Kidney glomerular epithelial cell (primary cell): ENCODE measurements at places on chromosomes 2 and 18.

DNA sequence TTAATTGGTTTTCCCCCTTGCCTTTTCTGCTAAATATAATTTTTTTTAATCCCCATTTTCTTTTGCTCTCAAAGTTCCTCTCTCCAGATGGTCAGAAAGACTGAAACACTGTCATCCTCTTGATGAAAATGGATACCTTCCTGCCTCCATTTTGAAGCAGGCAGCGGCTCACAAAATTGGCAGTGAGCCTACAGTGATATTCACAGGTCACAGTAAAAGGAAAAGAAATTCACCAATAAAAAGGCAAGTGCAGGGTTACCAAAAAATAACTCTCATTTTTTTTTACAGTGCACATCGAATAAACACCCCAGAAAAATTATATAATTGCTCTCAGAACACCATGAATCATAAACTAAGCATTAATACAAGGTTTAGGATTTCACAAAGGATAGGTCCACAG, 307.5 kb downstream of the TCF4 start:
- no peak for DNase-seq

GRCh38 chr2:238138331-238139195, at the start of gene KLHL30:
Gene KLHL30 (plus strand): TSS chr2:238138668. CDS start chr2:238140755, 2,087 bp downstream.
- no peak for DNase-seq

- DNase-seq, result no peak
Measured at GRCh38 chr18:44599412-44599811, 81.3 kb upstream of the SETBP1 start.

- DNase-seq, result no peak
Measured at GRCh38 chr2:73984922-73985307, 205 bp downstream of the TET3 start.

DNA sequence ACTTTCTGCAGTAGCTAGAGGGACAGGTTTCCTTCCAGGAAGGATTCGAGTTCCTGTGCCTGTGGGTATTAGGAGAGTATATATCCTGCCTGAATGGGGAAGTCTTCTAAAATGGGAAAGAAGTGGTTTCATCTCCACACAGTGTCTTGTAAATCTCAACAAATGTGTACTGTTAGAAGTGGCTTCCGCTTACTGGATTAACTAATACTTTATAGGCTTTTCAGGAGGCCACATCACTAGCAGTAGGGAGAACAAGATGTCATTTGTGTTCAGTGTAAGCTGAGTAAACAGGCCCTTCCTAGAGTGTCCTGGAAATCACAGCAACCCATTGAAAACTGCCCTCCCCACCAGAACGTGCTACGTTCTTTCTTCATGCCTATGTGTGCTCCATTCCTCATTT, 12.5 kb upstream of the POLR1B start:
- no peak for DNase-seq

DNA sequence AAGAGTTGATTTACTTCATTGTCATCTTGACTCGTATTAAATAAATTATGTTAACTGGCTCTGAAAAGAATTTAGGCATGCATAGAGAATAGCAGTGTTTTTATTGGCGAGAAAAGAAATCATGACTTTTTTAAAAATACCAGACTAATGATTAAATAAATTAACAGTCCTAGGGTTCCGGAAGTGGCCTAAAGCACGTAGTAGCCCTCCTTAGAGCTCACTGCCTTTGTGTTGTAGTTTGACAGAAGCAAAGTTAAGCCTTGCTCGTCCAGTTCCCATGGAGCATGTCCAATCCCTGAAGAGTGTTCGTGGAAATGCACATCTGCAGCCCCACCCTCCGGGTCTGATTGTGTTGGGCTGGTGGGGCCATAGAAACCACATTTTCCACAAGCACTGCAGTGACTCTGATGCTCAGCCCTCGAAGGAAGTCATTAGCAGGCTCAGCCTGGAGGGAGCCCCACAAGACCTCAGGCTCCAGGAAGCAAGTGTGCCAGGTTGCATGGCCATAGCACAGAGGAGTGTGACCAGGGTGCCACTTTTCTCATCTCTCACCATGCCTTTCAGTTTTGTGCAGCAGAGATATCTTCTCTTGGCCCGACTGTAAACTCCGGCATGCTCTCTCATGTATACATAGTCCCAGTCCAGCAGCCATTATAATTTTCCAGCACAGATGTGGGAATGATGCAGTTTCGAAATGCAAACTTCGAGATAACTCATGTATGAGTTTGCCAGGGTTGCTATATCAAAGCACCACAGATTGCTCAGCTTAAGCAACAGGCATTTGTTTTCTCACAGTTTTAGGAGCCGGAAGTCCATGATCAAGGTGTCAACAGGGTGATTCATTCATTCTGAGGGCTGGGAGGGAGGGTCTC, 188.6 kb upstream of the SH3BP4 start:
- DNase-seq, result peak; percentile 76

DNA sequence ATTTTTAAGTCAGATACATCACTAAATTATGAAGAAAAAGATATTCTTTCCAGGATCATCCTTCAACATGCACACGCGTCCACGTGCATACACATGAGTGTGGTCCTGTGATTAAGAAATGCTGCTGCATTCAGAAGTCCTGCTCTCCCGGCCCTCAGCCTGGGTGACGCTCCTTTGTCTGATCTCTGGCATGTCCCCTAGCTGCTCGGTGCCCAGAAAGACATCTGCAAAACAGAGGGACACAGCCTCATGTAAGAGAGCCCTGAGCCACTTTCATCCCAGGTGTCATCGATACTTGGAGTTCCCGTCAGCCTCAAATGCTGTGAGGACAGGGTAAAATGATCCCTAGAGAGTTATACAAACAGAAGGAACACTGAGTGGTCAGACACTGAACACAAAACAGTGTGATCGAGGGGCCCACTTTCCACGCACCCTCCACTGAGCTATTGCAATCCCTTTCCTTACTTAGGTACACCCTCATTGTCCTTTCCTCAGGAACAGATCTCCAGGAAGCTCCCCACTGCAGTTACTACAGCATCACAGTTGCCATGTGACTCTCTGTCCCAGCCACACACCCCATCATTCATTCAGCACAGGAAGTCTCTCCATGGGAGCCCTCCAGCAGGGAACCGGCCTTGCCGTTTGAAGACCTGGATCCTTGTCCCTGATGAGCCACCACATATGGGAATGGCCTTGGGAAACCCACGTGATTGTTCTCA, 32.1 kb downstream of the CRACDL start:
- no peak for DNase-seq

DNA sequence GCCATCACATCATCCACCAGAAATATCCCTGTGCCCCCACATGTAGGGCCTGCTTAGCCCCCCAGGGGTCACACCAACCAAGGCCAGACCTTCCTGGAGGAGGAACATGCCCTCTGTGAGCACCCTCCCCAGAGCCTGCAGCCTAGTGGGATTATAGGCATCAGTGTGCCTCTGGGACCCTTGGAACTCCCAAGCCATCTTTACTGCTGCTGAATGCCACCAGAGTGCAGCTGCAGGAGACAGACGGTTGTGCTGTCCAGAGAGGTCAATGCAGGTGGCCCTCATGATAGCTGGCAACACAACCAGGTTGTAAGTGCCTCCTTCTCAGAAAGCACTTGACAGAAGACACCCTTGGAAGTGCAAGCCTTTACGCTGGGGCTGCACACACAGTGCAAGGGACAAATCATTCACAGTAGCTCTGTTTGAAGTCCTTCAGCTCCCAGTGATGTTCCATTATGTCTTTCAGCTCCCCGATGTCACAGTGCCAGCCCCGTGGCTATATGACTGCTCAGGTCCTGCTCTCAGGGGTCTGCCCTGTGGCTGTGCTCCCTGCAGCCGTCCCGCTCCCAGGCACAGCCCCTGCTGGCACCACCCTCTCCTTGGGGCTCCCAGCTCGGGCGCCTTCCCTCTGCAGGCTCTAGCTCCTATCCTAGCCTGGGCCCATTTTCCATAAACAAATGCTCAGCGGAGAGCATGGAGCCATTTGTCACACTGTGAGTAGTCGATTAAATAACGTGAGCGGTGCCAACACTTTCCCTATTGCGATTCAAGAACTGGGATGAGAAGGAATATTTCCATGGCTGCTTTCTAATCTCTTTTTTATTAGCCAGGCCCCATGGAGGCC, 65.1 kb downstream of the EDAR start:
- no peak for DNase-seq

DNA sequence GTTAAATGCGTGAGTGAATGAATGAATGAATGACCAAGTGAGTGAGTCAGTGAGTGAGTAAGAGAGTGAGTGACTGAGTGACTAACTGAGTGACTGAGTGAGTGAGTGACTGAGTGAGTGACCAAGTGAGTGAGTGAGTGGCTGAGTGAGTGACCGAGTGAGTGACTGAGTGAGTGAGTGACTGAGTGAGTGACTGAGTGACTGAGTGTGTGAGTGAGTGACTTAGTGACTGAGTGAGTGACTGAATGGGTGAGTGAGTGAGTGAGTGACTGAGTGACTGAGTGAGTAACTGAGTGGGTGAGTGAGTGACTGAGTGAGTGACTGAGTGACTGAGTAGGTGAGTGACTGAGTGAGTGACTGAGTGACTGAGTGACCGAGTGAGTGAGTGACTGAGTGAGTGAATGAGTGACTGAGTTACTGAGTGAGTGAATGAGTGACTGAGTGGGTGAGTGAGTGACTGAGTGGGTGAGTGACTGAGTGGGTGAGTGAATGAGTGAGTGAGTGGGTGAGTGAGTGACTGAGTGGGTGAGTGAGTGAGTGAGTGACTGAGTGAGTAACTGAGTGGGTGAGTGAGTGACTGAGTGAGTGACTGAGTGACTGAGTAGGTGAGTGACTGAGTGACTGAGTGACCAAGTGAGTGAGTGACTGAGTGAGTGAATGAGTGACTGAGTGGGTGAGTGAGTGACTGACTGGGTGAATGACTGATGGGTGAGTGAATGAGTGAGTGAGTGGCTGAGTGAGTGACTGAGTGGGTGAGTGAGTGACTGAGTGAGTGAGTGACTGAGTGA, 11.3 kb downstream of the MAL start:
- no peak for DNase-seq

- no peak for DNase-seq
Measured at GRCh38 chr2:43033466-43034241, 192.8 kb downstream of the ZFP36L2 start.

DNA sequence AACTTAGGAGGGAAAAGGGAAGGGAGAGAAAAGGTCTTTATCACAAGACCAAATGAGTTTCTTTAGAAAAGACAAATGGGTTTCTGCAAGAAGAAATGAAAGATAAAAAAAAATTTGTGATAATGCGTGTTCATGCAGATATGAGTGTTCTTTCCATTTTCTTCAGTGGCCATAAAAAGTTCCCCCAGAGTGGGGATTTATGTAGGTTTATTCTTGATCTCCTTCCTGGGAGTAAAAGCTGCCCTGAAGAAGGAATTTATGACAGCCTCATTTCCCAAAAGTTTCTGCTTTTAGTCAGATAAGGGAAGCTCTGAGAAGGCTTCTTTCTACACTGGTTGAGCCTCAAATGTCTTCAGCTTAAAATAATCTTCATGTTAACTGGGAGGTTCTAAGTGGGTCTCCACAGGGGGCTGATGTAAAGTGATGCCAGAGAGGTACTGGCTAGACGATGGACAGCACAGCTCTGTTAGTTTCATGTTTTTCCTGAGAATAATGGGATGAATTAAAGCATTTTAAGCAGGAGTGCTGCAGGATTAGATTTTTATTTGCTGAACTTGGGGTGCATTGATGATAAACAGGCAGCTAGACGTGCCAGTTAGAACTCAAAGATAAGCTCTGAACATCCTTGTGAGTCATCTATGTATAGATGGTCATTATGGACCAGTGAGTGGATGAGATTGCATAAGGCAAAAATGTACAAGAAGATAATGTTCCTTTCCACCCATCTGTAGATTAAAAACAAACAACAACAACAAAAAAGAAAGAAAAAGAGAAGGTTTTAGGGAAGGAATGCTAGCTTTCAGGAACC, 99.4 kb upstream of the MSH2 start:
- DNase-seq, result no peak

DNA sequence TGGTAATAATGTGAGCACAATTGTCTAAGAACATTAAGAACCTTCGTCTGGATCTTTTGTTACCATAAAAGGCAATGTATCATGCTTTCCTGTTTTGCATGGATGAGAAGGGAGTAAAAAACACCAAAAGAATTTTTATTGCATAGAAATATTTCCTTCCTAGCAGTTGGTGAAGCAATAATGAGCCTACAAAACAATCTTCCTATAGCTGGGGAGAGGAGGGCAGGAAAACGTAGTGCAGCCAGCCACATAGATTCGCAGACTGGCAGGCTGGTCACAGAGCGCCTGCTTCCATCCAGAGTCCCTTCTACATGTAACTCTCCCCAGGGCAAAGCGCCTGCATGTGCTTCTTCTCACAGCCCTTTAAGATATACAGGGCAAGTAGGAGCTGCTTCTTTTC, 190.4 kb downstream of the BABAM2 start:
- peak; percentile 81 for DNase-seq

GRCh38 chr2:121504316-121504715, 26.4 kb upstream of the RNU4ATAC start:
- no peak for DNase-seq

DNA sequence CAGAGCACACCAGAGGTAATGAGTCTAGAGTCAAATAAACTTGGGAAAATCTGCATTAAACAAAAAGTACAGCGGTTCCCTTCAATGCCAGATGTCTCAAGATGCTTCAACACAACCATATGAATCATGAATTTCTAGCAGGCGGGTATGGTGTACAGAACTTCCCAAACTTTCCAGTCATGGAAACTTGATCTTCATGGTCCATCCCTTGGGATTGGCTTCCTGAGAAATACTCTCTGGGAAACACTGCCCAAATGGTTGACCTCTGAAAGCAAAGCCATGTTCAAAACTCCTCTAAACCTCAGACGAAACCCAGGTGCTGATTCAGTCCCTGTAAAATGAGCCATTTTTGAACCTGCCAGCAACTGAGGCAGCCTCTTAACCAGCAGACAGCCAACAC, 16.4 kb upstream of the TMEM247 start:
- DNase-seq, result no peak

GRCh38 chr2:43685357-43685756, 9.1 kb upstream of the C1GALT1C1L start:
- DNase-seq, result peak; percentile 41

GRCh38 chr2:105747991-105748390, 3.3 kb downstream of the NCK2 start:
- DNase-seq, result no peak

GRCh38 chr18:72995558-72995957, 127.8 kb upstream of the NETO1 start:
- no peak for DNase-seq

- no peak for DNase-seq
Measured at GRCh38 chr18:79684787-79685186, 5.2 kb downstream of the CTDP1 start.

GRCh38 chr2:215697003-215697402, 261.1 kb upstream of the FN1 start:
- DNase-seq, result no peak

DNA sequence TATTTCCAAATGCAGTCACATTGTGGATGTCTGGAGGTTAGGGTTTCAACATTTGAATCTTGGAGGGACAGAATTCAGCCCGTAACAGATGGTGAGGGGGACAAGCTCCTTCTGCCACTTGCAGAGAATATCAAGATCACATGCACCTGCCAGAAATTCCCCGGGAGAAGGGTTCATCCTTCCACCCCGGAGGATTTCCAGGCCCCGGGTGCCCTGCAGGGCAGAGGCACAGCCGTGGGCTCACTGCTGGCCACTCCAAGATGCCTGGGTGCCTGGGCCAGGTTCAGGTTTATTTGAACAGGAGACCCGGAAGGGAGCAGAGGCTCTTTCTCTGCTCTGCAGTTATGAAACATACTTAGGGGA, 38.2 kb upstream of the MGAT4A start:
- DNase-seq, result no peak
